Cerebellar nuclear complex (tissue), 1 donor: ENCODE measurements at places on chromosomes 6 and 20.

DNA sequence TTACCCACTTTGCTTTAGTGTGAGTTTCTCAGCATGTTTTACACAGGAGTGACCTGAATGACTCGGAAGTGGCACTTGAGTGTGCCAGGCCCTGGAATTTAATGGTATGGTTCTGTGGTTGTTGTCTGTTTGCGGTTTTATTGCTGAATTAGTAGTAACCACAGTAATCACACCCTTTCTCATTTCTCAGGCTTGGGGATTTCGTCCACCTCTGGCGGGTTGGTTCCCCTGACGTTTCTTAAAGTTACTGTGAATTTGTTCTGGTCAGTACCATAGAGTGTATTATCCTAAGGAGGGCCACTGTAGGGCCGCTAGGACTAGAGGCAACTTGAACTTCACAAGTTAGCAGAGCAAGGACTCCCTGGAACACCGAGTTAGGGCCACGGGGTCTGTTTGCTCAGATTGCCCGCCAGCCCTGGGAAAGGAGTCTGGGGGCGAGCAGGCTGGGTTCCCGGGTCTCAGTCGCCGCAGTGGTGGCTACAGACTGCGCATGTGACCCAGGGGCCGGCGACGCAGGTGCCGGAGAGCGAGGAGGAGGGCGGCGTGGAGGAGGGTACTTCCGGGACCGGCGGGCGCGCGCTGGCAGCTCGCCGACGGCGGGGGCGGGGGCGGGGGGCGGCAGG, 546 bp upstream of the KLHL32 start:
- peak; percentile 54 for DNase-seq

GRCh38 chr20:8388707-8389106, 256.6 kb downstream of the PLCB1 start:
- no peak for DNase-seq

DNA sequence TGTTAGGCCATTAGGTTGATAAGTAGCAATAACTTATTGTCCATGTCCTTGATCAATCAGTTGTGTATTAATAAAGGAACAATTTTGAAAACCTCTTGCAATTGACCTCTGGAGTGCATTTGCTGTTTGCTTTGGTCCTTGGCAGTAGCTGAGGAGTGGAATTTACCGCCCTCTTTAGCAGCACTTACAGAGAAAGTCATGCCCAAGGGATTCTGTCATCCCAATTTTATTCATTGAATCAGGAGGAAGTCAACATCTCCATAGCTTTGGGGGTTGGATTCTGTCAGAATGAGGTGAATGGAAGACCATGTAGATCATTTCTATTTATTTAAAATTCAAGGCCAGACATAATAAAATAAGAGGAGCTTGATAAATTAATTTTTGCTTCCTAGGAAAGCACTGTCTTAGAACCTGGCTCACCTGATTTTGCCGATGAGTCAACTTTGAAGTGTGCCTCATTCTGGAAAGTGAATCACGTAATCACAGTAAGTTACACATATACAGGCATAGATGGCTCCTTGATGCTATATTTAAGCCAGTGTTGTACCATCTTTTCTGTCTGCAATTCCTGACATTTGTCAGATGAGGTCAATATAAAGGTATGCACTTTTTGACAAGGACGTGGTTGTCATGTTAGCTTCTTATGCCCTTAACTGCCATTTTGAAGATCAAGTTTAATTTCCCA, 128.7 kb upstream of the MLIP start:
- DNase-seq: no peak

DNA sequence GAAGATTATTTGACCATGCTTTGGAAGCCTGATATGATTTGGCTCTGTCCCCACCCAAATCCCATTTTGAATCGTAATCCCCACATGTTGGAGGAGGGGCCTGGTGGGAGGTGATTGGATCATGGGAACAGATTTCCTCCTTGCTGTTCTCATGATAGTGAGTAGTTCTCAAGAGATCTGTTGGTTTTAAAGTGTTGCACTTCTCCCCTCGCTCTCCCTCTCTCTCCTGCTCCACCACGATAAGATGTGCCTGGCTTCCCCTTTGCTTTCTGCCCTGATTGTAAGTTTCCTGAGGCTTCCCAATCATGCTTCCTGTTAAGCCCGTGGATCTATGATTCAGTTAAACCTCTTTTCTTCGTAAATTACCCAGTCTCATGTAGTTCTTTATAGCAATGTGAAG, 21.7 kb upstream of the FAM217A start:
- no peak for DNase-seq

DNA sequence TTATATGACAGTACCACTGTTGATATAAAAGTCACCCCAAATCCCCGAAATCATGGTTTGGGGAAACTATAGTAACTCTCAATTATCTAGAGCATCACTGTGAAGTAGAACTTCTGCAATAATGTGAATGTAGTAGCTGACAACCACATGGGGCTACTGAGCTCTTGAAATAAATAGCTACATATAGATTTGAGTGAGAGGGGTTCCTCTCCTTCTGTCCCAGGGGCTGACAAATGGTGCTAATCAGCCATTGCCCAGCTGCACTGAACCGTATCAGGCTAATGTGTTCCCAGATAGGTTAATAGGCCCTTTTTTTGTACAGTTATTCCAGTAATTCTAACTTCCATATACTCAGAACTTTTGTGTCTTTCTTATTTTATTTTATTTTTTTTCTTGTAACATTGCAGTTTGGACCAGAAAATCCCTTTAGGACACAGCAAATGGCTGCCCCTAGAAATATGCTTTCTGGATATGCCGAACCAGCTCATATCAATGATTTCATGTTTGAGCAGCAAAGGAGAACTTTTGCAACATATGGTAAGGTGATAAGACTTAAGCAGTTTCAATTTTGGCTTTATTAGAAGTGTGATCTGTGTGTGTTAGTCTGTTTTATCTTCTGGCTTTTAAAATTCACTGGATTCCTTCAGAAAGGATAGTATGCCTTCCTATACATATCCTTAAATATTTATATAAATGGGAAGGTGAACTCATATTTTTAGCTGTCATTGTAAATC, 21.1 kb downstream of the CDC40 start:
- no peak for DNase-seq

DNA sequence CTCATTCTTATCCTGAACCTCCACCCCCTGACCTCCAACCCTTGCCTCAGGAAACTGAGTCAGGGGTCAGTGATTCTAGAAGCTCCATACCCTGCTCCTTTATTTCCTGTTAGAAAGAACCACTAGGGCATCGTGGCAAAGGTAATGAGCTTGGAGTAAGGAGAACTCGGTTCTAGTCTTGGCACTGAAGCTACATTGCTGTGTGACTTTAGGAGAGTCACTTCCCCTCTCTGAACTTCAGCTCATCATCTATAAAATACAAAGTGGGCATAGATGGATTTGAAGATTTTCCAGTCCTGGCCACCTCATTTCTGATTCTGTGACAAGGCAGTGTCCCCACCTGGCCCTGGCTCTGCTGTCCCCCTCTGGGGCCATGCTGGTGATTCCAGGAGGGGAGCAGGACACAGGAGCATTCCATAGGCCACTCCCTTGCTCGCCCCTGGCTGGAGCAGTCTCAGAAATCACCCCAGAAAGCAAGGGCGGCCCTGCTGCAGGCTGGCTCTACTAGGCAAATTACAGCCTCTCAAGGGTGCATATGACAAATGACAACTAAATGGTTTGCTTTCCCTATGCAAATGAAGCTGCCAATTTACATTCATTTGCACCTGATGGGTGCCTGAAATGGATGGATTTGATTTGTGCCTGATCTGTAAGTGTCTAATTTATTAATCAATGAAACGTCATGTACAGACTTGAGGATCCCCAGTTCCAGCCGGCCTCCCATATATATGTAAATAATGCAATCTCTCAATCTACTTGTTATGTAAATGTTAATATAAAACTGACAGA, 62.2 kb downstream of the LRFN2 start:
- no peak for DNase-seq

GRCh38 chr6:134026597-134026996, 25.8 kb downstream of the SLC2A12 start:
- no peak for DNase-seq

- no peak for DNase-seq
Measured at GRCh38 chr20:33474097-33474873, 15.6 kb upstream of the CBFA2T2 start.
